NB4 (cell line): ENCODE measurements at places on chromosomes 2 and 18.

DNA sequence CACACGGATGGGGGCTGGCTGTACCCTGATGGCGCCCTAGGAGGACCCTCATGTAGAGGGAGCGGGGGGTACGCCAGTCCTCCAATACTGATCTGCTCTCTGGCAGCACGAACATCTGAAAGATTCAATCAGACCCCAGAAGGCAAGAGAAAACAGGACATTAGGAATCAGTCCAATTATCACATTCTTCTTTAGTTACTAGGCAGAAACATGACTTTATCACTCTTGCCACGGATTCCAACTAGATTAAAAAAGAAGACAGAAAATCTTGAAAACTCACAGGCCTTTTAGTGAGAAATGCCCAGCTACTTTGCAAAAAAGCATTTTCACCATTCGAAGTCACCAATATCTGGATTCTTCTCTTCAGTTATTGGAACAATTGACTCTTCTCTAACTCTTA is 68.4 kb downstream of the ID2 start:
- DNase-seq = no peak

GRCh38 chr2:86485103-86485502 is 43.9 kb downstream of the KDM3A start:
- DNase-seq = no peak

GRCh38 chr2:239006622-239007285 is 158.9 kb downstream of the TWIST2 start:
- no peak for DNase-seq

DNA sequence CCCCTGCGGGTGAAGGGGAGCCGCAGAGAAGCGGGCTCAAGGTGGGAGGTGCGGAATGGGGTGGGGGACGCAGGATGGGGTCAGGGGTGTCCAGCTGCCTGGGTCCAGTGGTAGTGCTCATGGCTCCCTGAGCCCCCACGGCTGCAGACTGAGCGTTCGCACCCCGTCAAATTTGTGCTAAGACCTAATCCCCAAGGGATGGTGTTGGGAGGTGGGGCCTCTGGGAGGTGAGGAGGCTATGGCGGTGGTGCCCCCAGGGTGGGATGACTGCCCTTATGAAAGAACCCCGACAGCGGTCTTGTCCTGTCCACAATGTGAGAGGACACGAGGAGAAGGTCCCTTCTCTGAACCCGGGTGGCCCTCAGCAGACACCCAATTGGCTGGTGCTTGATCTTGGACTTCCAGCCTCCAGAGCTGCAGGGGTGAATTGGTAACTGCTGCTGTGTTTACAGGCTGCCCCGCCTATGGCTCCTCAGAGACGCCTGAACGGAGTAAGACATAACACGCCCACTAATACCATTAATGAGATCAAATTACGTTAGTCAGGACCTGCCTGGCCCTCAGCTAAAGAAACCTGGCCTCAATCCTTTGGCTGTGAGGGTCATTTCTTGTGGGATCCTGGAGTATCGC is 42.6 kb downstream of the PXDN start:
- no peak for DNase-seq

- no peak for DNase-seq
These were observed 198.3 kb downstream of the LDLRAD4 start for GRCh38 chr18:13416848-13417247.

DNA sequence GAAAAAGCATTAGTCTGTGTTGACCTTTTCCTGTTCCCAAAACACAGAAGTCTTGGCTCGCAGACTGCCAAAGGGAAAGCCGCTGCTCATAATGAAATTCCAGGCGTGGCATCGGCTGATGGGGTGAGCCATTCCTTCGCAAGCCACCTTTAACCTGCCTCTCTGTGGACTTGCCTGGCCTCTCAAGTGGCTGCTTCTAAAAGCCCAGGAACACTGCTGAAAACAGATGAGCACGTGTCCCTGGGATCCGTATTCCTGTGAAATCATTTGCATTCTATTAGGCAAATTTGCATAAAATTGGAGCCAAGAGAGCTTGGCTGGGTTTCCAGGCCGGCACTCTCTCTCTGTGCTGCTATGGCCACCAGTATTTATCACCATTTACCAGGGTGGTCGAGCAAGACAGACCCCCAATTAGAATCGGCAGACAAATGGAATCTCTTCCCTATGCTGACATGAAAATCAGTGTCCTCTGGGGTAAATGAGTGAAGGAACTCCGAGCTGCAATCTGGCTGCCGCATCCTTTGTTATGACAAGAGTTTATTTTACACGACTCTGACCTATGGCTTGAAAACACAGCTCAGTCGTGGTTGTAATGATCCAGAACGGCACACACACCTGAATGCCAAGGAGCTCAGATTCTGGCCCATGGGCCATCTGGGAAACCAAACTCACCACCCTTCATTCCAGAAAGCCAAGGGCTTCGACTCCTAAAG is 21.7 kb downstream of the BCL2 start:
- no peak for DNase-seq

DNA sequence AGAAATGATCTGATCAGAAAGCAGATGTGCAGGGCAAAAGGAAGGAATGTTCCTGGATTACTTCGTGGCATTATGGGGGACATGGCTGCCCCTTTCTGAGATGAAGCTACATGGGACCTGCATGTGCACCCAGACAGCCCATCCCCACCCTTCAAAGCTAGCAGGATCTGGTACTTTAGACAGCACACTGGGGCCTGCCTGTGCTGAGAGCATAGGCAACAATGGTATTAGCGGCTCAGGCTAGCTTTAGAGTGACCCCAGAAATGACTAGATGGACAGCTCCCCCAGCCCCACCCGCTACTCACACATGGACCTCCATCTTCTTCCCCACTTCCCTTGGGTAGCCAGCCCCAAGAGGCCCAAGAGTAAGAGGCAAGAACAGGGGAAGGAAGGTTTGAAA is 61.5 kb upstream of the NFE2L2 start:
- DNase-seq = no peak
